ENCODE measurements at places on chromosomes 6 and 20.

- DNase-seq, result no peak
Observed at GRCh38 chr6:162871966-162872365, 144.2 kb downstream of the PACRG start.

- no peak for DNase-seq
Observed at GRCh38 chr6:141641406-141641805, 491.3 kb upstream of the GJE1 start.

DNA sequence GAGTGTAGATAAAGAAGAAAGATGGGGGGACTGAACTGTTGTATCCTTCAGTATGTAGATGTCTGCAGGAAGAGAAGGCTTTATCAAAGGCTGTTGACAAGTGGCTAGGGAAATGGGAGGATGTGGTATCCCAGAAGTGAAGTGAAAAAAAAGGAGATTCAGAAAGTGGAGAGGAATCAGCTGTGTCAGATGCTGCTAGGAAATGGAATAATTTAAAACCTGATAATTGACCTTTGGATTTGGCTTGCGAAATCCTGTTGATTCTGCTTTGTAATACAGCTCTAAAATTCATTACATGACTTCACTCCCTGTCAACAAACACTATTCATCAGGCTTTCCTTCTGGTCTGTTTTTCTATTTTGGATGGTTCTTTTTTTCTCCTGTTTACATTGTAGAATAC lies 41.7 kb downstream of the PHF3 start:
- DNase-seq, result no peak

DNA sequence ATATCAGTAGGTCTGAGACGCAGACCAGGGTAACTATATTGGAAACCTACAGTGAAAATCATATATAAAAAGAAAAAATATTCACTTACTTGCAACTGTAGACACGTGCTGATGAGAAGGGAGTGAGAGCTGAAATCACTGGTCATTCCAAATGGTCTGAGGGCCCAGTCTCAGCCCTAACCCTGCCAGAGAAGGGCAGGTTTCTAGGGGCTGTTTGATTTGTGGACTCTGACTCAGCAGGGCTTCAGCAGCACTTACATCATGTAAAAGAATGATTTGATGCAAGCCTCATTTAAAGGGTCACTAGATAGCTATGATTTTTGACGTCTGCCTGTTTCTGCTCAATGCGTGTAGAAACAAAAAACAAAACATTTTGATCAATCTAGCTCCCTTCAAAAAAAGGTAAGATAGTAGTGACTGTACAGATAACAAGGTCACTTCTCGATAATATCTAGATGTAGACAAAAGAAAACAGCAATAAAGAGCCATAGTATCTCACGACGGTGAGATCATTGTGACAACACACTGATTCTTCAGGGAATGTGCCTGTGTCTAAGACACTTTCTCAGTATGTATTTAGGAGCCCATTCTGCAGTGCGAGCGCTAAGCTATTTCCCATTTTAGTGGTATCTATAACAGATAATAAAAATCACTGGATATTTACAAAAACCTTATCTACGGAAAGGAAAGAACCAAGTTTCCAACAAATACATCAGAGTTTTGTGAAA lies 307.2 kb downstream of the HIVEP2 start:
- no peak for DNase-seq

- DNase-seq, result no peak
Observed at GRCh38 chr6:157546321-157546720, 165.3 kb downstream of the ZDHHC14 start.

DNA sequence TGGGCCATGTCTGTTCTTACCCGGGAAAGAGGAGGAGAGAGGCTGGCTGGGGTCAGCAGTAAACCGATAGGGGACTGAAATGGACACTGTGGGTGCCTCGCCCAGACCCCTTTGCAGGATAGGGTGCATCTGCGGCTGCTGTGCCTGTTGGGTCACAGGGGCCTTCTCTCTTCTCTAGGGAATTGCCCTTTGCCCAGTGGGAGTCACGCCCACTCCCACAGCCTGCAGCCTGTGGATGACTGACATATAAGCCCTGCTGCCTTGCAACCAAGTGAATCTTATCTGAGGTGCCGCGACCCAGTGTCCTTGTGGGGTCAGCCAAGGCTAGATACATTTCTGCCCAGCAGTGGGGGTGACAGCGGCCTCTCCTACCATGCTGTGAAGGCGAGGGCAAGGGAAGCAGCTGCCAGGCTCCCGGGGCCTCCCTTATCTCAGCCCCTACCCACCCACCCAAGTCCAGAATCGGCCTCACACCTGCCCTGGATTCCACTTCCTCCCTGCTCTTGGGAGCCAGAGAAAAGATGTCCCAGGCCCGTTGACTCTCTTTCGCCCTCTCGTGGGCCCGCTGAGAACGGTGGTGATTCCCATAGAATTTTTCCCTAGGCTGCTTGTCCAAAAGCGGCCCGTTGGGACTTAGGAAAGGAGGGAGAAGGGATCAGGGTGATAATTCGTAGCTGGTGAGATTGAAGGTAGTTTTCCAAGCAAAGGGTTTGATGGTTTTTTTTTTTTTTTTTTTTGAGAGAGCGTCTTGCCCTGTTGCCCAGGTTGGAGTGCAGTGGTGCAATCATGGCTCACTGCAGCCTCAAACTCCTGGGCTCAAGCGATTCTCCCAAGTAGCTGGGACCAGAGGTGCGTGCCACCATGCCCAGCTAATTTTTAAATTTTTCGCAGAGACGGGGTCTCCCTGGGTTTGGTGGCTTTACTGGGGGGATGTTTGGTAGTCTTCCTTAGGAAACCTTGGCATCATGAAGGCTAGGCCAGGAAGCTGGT lies 76.4 kb upstream of the RNF24 start:
- no peak for DNase-seq

GRCh38 chr6:75855052-75855451 lies 106.0 kb downstream of the MYO6 start:
- DNase-seq, result no peak

- DNase-seq, result no peak
Observed at GRCh38 chr6:51648236-51648635, 439.2 kb downstream of the PKHD1 start.

DNA sequence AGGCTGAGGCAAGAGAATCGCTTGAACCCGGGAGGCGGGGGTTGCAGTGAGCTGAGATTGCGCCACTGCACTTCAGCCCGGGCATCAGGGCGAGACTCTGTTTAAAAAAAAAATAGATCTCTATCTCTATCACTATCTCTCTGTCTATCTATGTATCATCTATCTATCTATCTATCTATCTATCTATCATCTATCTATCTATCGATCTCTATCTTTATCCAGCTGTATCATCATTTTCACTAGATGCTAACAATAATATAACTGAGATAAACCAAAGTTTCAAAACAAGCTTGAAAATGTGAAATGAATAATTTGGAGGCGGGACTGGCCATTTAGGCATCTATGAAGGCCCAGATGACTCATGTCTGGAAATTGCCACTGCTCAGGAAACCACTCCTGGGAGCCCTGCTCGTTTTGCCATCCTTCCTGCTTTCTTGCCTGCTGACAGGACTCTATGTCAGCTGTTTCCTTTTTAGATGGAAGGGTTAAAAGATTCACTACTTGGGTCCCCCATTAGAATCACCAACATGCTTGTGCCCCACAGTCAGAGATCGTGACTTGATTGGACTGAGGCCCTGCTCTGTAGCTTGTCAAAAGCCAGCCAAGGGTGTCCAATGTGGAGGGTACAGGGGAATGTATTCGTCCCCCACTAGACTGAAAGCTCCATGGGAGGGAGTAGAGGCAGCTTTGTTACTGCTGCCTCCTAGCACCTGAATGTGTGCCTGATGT lies 61.7 kb downstream of the UTRN start:
- DNase-seq, result no peak

GRCh38 chr6:37088897-37089296 lies 81.1 kb upstream of the PIM1 start:
- no peak for DNase-seq

DNA sequence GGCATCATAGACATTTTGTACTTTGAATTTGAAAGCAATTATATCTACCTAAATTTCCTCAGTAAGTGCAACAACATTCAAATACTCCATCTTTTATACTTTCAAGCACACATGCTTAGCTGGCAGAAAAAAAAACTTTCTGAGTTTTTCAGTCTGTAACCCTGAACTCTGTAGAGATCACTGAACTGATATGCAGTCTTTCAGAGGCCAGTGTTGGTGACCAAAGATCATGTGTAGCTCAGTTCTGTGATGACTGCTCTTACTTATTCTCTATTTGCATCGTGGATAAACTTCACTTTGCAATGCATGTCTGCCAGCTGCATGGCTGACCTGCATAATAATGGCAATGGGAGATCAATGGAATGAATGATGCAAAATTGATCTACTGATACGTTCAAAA lies 431.3 kb downstream of the FRK start:
- DNase-seq, result no peak

DNA sequence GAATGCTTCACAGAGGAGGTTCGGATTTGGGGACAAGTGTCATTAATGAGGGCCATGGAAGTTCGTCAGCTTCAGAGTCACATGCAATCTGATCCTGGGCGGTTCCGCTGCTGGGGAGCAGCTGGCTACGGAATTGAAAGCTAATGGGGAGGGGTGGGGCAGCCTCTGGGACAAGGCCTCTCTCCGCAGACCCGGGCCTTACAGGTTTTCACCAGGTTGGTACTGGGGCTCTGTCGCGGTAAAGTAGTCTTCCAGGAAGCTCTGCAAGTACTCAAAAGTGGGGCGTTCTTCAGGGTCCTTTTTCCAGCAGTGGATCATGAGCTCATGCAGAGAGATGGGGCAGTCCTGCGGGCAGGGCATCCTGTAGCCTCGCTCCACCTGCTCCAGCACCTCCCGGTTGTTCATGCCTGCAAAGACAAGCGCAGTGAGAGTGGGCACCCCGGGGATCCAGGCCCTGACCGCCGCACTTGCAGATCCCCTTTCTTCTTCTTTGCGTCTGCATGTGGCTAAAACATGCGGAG lies 55.9 kb upstream of the TRAF3IP2 start:
- no peak for DNase-seq

GRCh38 chr20:19026901-19027644 lies 185.4 kb upstream of the SLC24A3 start:
- no peak for DNase-seq

- DNase-seq, result no peak
Observed at GRCh38 chr6:112575309-112575834, 228.2 kb downstream of the RFPL4B start.

DNA sequence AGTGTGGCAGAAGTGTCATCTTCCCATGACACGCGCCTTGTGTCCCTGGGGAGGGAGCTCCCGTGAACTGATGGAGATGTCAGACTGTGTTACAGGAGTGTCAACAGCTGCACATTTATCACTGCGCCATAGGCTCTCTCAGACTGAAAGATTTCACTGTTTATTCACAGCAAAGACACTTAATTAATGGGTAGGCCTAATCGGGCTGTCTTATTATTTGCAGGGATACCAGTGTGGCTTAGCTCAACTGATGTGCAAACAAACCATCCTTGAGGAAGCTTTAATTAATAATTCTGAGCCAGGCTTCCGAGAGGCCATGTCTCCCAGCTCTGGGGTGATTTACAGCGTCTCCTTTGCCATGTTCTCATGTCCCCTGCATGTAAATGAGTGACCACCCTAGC lies 771.0 kb downstream of the QKI start:
- DNase-seq, result no peak

- DNase-seq, result peak; percentile 85
Observed at GRCh38 chr6:43509984-43510826, at the start of gene LRRC73. TSS of gene LRRC73 (minus strand) at chr6:43510346. CDS start at chr6:43509785, 561 bp downstream.

DNA sequence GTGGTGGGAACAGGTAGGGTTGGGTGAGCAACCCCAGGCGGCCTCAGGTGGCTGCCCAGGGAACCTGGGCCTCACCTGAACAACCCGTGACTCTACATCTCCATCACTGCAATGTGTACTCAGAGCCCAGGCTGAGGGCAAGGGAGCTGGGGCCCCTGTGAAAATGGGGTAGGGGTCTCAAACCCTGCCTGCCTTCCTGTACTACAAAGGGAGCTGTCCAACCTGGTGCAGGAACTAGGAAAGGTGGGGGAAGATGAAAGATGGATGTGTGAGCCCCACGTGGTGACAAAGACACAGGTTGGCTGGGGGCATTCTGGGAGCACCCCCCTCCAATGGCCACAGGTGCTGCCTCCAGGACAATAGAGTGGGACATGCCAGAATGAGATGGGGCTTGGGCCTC lies 62.1 kb upstream of the SLC2A12 start:
- no peak for DNase-seq

GRCh38 chr6:34709386-34709785 lies 12.8 kb upstream of the ILRUN start:
- no peak for DNase-seq

- no peak for DNase-seq
Observed at GRCh38 chr6:2799936-2800527, 34.8 kb downstream of the WRNIP1 start.

DNA sequence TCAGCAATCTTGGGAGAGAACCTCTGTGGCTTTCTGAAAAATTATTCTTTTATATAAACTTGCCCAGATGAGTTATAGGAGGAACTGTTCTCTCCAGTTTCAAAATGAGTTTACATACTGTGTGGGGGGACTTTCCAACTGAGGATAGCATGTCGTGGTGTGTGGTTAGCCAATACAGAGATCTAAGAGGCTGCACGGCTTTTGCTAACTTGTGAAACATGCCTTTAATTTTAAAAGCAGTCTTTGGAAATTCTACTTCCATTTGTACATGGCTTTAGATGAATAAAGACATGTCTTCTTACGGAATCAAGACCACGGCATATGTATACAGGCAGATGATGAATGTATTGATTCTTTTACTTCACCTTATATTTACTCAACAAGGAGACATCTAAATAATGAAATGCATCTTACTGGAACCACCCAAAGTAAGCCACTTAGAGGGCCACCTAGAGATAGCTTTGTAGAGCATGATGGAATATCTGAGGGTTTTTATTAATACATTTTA lies 39.8 kb downstream of the HIVEP1 start:
- peak; percentile 79 for DNase-seq

DNA sequence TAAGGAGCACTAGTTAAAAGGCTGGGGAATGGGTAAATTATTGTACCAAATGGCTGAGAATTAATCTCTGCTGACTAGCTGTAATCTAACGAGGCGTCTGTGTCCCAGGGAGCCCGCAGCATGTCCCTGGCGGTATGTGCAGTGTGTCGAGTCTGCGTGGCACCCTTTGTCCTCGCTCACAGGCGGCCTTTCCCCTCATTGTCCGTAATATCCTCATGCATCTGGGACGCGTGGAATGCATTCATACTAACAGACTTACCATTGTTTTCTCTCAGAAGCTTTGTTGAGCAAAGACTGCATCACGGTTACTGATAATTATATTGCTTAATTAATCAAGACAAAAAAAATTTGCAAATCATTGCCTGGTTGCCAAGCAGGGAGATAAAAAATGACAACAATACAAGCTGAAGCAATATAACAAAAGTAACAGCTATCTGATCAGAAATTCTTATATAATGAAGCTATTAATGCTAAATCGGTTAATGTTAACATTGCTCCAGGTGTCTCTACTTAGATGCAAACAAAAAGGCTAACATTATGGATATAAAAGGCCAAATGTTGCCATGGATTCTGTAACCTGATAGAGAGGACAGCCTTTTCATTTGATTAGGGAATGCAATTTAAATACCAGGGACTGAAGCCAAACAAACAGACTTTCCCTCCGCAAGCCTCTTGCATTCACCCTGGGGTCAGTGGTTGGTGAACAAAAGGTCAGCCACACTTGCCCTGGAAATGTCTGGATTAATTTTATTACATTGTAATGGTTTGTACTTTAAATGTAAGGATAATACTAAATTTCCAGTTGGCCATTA lies 124.8 kb downstream of the INSM1 start:
- DNase-seq, result no peak

- DNase-seq, result no peak
Observed at GRCh38 chr6:84123186-84123585, 89.6 kb downstream of the MRAP2 start.

GRCh38 chr20:59482351-59483187 lies 121.8 kb upstream of the PHACTR3 start:
- DNase-seq, result no peak

All from CD8-positive, alpha-beta memory T cell (primary cell).